ENCODE measurements at places on chromosomes 16 and 17. TPM values are rescaled to one million over a fixed set of nuclear protein-coding genes. Genes with fewer than 3 reads are reported as not detected.

- no peak for DNase-seq
These were observed 175.7 kb downstream of the PARN start for GRCh38 chr16:14454391-14454790.

The OTOP3 gene
- polyA plus RNA-seq: not detected

The STARD3 gene
- polyA plus RNA-seq: not detected

GRCh38 chr17:49924116-49924515, 44.9 kb upstream of the DLX4 start:
- no peak for DNase-seq

GRCh38 chr17:29344201-29344856, 45.8 kb upstream of the TAOK1 start:
- no peak for DNase-seq

The CCDC137 gene
- 9.3 TPM for polyA plus RNA-seq

DNA sequence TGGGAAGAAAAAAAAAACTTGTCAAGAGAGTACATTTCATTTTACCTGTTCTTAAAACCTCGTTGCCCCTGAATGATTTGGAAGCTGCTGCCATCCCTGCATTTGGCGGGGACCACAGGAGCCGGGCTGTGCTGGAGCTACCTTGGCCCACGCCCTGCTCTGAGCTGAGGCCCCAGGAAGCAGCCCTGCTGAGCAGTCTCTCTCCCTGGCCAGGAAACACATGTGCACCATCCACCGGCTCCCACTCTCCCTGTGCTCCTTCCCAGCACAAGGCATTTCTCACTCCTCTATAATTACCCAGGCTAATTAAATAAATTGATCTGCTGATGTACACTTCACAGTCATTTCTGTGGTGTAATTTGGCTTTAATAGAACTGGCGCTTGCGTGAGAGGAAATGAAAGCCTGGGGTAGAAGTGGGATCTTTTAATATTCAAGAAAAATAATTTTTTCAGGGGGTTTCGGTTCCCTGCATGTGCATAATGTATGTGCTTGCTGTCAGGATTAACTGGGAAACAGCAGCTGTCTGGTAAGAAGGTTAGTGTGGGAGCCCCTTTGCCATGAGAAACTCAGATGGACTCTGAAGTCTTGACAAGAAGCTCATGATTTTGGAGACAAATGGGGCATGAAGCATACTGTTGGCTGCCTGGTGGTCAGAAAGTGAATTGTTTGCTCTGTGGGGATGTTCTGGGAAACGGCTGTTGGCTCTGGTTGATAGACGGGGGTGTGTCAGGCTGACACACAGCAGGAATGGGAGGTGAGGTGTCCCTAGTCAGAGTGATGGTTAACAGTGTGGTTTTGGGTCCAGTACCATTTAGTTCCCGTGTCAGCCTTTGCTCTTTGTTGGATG, 252.3 kb upstream of the EEF2KMT start:
- no peak for DNase-seq

DNA sequence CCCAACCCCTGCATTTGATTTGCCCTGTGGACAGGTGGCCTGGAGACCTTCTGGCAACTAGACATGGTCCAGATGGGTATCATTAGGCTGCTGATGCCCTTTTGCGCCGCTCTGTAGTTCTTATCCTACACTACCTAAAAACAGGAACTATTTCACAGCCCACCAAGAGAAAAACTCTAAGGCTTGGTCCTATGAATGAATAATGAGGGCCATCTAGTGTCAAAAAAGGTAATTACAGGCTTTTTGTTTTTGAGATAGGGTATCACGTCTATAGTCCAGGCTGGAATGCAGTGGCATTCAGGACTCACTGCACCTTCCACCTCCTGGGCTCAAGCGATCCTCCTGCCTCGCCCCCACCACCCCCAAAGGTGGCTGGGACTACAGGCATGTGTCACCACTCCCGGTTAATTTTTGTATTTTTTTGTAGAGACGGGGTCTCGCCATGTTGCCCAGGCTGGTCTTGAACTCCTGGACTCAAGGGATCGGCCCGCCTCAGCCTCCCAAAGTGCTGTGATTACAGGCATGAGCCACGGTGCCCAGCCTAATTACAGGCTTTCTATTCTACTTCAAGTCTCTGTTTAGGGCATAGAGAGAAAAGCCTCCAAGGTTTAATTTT, 20.9 kb downstream of the COIL start:
- DNase-seq: peak; percentile 43

The TNFRSF17 gene
- not detected for polyA plus RNA-seq

The STAT5B gene
- 46.1 TPM for polyA plus RNA-seq

The PCGF2 gene
- not detected for polyA plus RNA-seq

DNA sequence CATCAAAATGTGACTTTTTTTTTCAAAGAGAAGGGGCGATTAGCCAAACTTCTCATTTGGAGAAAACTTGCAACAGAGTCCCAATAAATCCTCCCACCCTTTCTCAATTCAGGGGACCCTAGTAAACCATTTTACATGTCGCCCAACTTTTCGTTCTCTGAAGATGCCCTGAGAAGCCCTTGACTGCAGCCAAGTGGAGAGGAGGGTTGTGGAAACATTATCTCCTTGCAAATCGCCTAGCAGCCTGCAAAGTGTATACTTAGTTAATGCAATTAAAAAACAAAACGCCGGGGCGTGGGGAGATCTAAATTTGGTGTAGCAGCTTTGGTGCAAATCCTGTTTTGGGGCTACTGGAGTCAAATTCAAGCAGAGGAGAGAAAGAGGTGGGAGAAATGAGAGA, 1.2 kb upstream of the SHISA9 start:
- no peak for DNase-seq

The CDT1 gene
- 5.4 TPM for polyA plus RNA-seq

The HAGH gene
- 31.7 TPM for polyA plus RNA-seq

All from muscle of arm (tissue), 14 donors.